ENCODE measurements at places on chromosomes 16 and 17. TPM values are rescaled to one million over a fixed set of nuclear protein-coding genes. Genes with fewer than 3 reads are reported as not detected.

PAM16 gene
- 25.3 TPM for total RNA-seq

GPR139 gene
- not detected for total RNA-seq

KCNH4 gene
- 0.23 TPM for total RNA-seq

KIF2B gene
- not detected for total RNA-seq

MYL11 gene
- not detected for total RNA-seq

CTF1 gene
- 5.0 TPM for total RNA-seq

CES5A gene
- total RNA-seq = not detected

KCNAB3 gene
- 2.2 TPM for total RNA-seq

SYNGR3 gene
- total RNA-seq = 0.33 TPM

TBC1D3E gene
- total RNA-seq = not detected

IL4R gene
- 112 TPM for total RNA-seq

ASIC2 gene
- total RNA-seq = not detected

KRT31 gene
- total RNA-seq = not detected

FSCN2 gene
- total RNA-seq = 1.6 TPM

KRTAP9-4 gene
- total RNA-seq = not detected

CNTNAP1 gene
- total RNA-seq = 24.8 TPM

FAAP100 gene
- total RNA-seq = 18.9 TPM

CUEDC1 gene
- total RNA-seq = 42.3 TPM

PRSS22 gene
- not detected for total RNA-seq

ANKRD40CL gene
- not detected for total RNA-seq

SUPT4H1 gene
- 48.4 TPM for total RNA-seq

IRX5 gene
- total RNA-seq = 0.38 TPM

NKD1 gene
- total RNA-seq = 25.7 TPM

CLEC19A gene
- not detected for total RNA-seq

LPO gene
- not detected for total RNA-seq

IGFALS gene
- not detected for total RNA-seq

DHRS7C gene
- not detected for total RNA-seq

PRKCB gene
- 26.9 TPM for total RNA-seq

SLC52A1 gene
- 0.14 TPM for total RNA-seq

KRT12 gene
- total RNA-seq = not detected

SLC12A3 gene
- total RNA-seq = not detected

SOX9 gene
- total RNA-seq = 1.1 TPM

FOXO3B gene
- 1.5 TPM for total RNA-seq

TPSAB1 gene
- total RNA-seq = 12.2 TPM

PVALEF gene
- not detected for total RNA-seq

CDH15 gene
- not detected for total RNA-seq

APOH gene
- total RNA-seq = 0.56 TPM

PLD6 gene
- 2.9 TPM for total RNA-seq

CDRT15 gene
- total RNA-seq = not detected

IRF8 gene
- 18.7 TPM for total RNA-seq

ABCA10 gene
- 11.2 TPM for total RNA-seq

MAP2K6 gene
- total RNA-seq = 2.2 TPM

ASPA gene
- total RNA-seq = 9.7 TPM

PERCC1 gene
- not detected for total RNA-seq

C1QTNF1 gene
- total RNA-seq = 172 TPM

AANAT gene
- total RNA-seq = not detected

Measured in posterior vena cava (tissue), 2 donors.